ENCODE measurements at places on chromosomes 2 and 18. TPM values are rescaled to one million over a fixed set of nuclear protein-coding genes. Genes with fewer than 3 reads are reported as not detected.
A peak's percentile ranks its signal among the peaks of the same experiment; 100 is the strongest.

ALK gene
- total RNA-seq = 0.09 TPM

DNA sequence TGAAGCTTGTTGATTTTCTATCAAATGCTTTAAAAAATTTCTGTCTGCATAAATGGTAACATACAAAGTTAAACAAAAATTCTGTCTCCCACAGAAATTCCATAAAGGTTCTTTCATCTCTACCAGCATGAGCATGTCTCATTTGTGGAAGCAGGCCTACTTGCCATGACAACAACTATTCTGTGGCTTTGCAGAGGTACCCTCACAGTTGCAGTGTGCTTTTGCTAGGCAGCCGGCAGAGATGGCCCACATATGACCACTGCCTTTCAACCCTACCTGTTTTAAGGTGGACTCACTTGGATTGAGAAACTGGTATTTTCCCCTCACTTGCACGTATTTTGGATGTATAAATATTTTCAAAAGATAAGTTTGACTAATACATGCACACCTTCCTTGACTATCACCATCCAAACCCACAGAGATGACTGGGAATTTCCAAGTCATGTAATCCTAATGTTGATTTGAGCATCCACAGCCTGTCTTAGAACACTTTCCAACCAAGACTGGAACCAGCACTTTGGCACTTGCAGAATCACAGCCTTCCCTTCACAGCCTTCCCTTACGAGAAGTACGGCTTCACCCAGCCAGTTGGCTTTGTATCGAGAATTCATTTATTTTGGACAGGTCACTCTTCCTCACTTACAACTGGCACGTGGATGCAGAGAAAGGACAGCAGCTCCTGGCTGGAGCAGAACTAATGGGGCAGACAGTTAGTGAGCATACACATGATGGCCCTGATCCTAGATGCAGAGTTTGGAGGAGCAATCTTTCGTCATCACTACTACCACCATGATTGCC, 9.3 kb upstream of the FHL2 start:
- H3K27me3 ChIP-seq = peaks cover 5% of the 10 kb centered on the region
- no peaks in the 10 kb centered on the region for H3K36me3 ChIP-seq
- peaks cover 28% of the 10 kb centered on the region for H3K4me1 ChIP-seq
- DNase-seq = no peak
- H3K4me3 ChIP-seq = no peak overlapping the region

- peaks cover 18% of the 10 kb centered on the region for H3K4me1 ChIP-seq
- H3K36me3 ChIP-seq = no peaks in the 10 kb centered on the region
These were observed 12.5 kb downstream of the MSTN start for GRCh38 chr2:190050001-190050400.

GRCh38 chr18:43919551-43919950, 642.3 kb upstream of the SYT4 start:
- H3K27ac ChIP-seq = peak overlapping the region; percentile 6
- peaks cover 7% of the 10 kb centered on the region for H3K4me1 ChIP-seq
- H3K27me3 ChIP-seq = peaks cover 2% of the 10 kb centered on the region
- H3K4me3 ChIP-seq = no peak overlapping the region

GRCh38 chr2:234308813-234309195, 188.1 kb downstream of the ARL4C start:
- H3K4me3 ChIP-seq = no peak overlapping the region
- DNase-seq = no peak
- no peaks in the 10 kb centered on the region for H3K27me3 ChIP-seq
- H3K36me3 ChIP-seq = no peaks in the 10 kb centered on the region
- peaks cover 12% of the 10 kb centered on the region for H3K4me1 ChIP-seq

DNA sequence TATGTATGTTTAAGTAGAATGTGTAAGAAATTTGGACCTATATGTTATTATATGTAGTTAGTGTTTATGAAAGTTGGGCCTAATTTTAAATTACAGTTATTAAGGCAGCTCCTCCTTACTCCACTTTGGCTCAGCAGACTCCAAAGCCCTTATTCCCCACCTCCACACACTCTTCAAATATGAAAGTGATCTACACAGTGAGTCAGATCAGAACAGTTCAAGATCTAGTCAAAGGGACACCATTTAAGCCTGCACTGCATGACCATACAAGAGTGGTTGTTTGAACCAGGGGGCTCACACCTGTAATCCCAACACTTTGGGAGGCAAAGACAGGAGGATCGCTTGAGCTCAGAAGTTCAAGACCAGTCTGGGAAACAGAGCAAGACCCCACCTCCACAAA, 21.2 kb upstream of the PMAIP1 start:
- no peaks in the 10 kb centered on the region for H3K36me3 ChIP-seq
- H3K4me1 ChIP-seq = peaks cover 12% of the 10 kb centered on the region
- no peak overlapping the region for H3K4me3 ChIP-seq

GRCh38 chr2:33223856-33224255, 252.6 kb upstream of the RASGRP3 start:
- H3K4me1 ChIP-seq = peaks cover 13% of the 10 kb centered on the region
- no peak overlapping the region for H3K4me3 ChIP-seq
- DNase-seq = no peak
- H3K27ac ChIP-seq = no peak overlapping the region
- no peaks in the 10 kb centered on the region for H3K27me3 ChIP-seq

All from mesothelial cell of epicardium (in vitro differentiated cells).